ENCODE measurements at places on chromosomes 2 and 18. TPM values are rescaled to one million over a fixed set of nuclear protein-coding genes. Genes with fewer than 3 reads are reported as not detected.

GRCh38 chr2:116706396-116706795, 1108.1 kb upstream of the DDX18 start:
- DNase-seq: no peak
- H3K27ac ChIP-seq: no peak overlapping the region
- no peak overlapping the region for H3K4me3 ChIP-seq
- no peaks in the 10 kb centered on the region for H3K36me3 ChIP-seq
- no peaks in the 10 kb centered on the region for H3K4me1 ChIP-seq
- no peaks in the 10 kb centered on the region for H3K27me3 ChIP-seq

DNA sequence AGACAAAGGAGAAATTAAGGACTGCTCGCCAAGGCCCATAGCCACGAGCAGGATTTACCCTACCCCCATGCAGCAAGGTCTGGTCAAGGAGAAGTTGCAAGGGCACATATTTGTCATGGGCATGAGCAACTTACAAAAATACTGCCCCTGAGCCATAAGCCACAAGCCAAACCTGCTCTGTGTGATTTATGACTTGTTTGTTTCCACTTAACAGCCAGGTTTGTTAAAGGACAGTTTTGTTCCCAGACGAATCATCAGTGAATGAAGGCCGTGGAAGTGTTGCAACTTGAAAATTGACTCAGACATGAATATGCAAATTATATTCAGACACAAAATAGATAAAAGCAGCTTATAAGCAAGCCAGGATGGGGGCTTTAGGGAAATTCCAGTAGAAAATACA, 31.3 kb upstream of the EVA1A start:
- H3K4me1 ChIP-seq: no peaks in the 10 kb centered on the region
- H3K27ac ChIP-seq: no peak overlapping the region
- H3K27me3 ChIP-seq: peaks cover 3% of the 10 kb centered on the region
- no peak for DNase-seq
- no peak overlapping the region for H3K4me3 ChIP-seq

DNA sequence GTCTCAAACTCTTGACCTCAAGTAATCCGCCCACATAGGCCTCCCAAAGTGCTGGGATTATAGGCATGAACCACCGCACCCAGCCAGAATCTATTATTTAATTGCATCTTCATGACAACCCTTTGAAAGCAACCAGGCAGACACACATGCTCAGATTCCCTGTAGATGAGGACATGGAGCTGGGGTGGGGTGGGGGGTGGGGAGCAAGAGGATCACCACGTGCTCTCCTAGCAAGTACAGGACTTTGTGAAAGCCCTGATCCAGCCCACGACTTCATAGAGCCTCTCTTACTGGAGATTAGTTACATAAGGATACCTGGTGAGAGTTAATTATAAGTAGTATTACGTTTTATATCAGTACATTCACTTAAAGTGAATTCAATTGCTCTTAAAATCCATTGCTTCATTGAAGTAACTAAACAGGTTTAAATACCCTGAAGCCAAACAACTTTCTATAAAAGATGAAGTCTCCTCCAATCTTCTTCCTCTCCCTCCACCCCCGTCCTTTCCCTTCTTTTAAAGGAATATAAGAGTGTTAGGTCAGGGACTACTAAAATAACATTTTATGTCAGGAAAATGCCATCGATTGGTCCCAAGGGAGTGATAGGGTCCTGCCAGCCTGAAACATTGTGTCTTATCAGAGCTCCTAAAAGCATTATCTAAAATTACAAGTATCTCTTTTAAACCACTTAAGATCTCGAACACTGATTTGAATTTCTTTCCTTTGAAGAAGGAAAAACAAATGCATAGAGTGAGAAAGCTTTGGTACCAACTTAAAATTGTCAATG, 123.9 kb downstream of the EPHA4 start:
- no peaks in the 10 kb centered on the region for H3K27me3 ChIP-seq
- no peak for DNase-seq
- H3K4me3 ChIP-seq: no peak overlapping the region
- peaks cover 8% of the 10 kb centered on the region for H3K4me1 ChIP-seq
- H3K36me3 ChIP-seq: peaks cover 11% of the 10 kb centered on the region
- no peak overlapping the region for H3K27ac ChIP-seq

- no peak overlapping the region for H3K4me3 ChIP-seq
- no peak for DNase-seq
- no peaks in the 10 kb centered on the region for H3K36me3 ChIP-seq
- H3K27me3 ChIP-seq: no peaks in the 10 kb centered on the region
Measured at GRCh38 chr2:49811502-49811901, 657.2 kb upstream of the FSHR start.

GRCh38 chr18:53417003-53417402, 807.5 kb downstream of the MBD2 start:
- no peaks in the 10 kb centered on the region for H3K27me3 ChIP-seq
- no peaks in the 10 kb centered on the region for H3K36me3 ChIP-seq

GRCh38 chr2:100765481-100765880, 54.5 kb upstream of the NPAS2 start:
- H3K27ac ChIP-seq: no peak overlapping the region
- no peaks in the 10 kb centered on the region for H3K4me1 ChIP-seq
- H3K36me3 ChIP-seq: no peaks in the 10 kb centered on the region
- DNase-seq: no peak

Gene ERFE
- not detected for total RNA-seq

Gene HAT1
- total RNA-seq: 86.2 TPM

Gene GREB1L
- total RNA-seq: not detected

Gene FOXD4L1
- not detected for total RNA-seq

Gene ELOA2
- not detected for total RNA-seq

Gene CHRND
- total RNA-seq: not detected

Gene ZSWIM2
- not detected for total RNA-seq
